ENCODE measurements at places on chromosomes 13 and 19. TPM values are rescaled to one million over a fixed set of nuclear protein-coding genes. Genes with fewer than 3 reads are reported as not detected.

Gene LGALS4
- 0.86 TPM for total RNA-seq

Gene ANGPTL8
- not detected for total RNA-seq

Gene SIGLEC9
- total RNA-seq, result not detected

Gene COL5A3
- total RNA-seq, result 0.15 TPM

Gene ARHGAP33
- total RNA-seq, result 30.2 TPM

Gene FBXO27
- total RNA-seq, result 16.4 TPM

Gene KIR2DL1
- not detected for total RNA-seq

Gene HSPB6
- total RNA-seq, result 0.93 TPM

Gene CACNA1A
- 7.5 TPM for total RNA-seq

Gene ZNF100
- total RNA-seq, result 8.5 TPM

Gene DAND5
- total RNA-seq, result 0.25 TPM

Gene FAM216B
- not detected for total RNA-seq

Gene PLIN3
- 207 TPM for total RNA-seq

Gene CYP2F1
- not detected for total RNA-seq

Gene KHSRP
- total RNA-seq, result 553 TPM

Gene ZNF580
- total RNA-seq, result 36.7 TPM

Gene KIR3DL2
- not detected for total RNA-seq

Gene TTC9B
- total RNA-seq, result 1.7 TPM

Gene CCDC169
- not detected for total RNA-seq

Gene TMEM59L
- 14.3 TPM for total RNA-seq

Gene CNN1
- total RNA-seq, result 0.64 TPM

Gene PSG2
- not detected for total RNA-seq

Gene ZSCAN22
- total RNA-seq, result 4.6 TPM

Gene ZNF575
- total RNA-seq, result 1.9 TPM
